Neural crest cell (in vitro differentiated cells): ENCODE measurements at places on chromosomes 16 and 17.

DNA sequence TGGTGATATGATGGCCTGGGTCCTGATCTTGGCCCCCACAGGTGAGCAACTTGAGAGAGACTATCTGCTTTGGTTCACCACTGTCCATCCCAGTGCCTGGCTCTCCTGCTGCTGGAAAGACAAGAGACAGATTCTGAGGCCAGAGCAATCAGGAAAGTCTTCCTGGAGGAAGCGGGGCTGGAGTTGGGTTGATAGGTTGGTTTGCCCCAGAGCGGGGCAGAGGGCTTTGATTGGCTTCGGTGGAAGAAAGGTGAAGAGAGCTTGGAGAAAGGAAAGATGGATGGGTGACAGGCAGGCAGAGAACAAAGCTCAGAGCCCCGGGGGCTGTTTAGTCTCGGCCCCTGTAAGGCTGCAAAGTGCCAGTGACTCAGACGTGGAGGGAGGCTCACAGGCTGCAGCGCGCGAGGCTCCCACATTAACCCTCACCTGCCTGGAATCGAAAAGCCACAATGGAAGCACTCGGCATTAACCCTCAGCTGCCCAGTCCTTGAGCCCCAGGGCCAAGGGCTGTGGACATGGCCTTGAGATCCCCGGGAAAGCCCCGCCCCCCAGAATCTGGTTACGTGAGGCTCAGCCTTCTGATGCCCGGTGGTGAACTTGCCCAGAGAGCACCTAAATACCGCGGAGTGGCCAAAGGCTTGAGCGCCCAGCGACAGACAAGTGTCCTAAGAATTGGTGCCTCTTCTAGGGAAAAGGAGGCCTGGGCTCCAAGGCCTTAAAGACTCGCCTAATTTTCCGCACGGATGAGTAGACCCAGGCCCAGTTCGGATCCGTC lies 996 bp upstream of the CPNE2 start:
- no peaks in the 10 kb centered on the region for H3K36me3 ChIP-seq
- H3K4me1 ChIP-seq = peaks cover 29% of the 10 kb centered on the region
- peak overlapping the region; percentile 83 for H3K27ac ChIP-seq
- peak; percentile 39 for DNase-seq
- H3K27me3 ChIP-seq = no peaks in the 10 kb centered on the region

GRCh38 chr16:85639529-85640253 lies 26.6 kb downstream of the GSE1 start:
- no peak overlapping the region for H3K4me3 ChIP-seq
- H3K4me1 ChIP-seq = peaks cover 5% of the 10 kb centered on the region
- DNase-seq = no peak
- no peak overlapping the region for H3K27ac ChIP-seq
- peaks cover 3% of the 10 kb centered on the region for H3K27me3 ChIP-seq

DNA sequence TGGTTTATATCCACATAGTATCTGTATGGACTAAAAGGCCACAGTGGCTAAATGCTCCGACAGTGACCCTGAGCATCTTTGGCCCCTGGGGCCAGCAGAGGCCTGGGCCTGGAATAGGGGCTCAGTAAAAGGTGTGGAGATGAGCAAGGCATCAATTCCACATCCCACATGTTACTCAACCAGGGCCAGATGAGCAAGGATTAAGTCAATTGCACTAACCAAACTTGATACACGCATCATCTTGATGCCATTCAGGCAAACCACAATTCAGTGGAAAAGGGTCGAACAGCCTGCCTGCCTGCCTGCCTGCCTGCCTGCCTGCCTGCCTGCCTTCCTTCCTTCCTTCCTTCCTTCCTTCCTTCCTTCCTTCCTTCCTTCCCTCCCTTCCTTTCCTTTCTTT lies 53.5 kb upstream of the DNAJA2 start:
- H3K27me3 ChIP-seq = no peaks in the 10 kb centered on the region
- DNase-seq = no peak
- no peaks in the 10 kb centered on the region for H3K36me3 ChIP-seq
- no peak overlapping the region for H3K4me3 ChIP-seq
- no peak overlapping the region for H3K27ac ChIP-seq

DNA sequence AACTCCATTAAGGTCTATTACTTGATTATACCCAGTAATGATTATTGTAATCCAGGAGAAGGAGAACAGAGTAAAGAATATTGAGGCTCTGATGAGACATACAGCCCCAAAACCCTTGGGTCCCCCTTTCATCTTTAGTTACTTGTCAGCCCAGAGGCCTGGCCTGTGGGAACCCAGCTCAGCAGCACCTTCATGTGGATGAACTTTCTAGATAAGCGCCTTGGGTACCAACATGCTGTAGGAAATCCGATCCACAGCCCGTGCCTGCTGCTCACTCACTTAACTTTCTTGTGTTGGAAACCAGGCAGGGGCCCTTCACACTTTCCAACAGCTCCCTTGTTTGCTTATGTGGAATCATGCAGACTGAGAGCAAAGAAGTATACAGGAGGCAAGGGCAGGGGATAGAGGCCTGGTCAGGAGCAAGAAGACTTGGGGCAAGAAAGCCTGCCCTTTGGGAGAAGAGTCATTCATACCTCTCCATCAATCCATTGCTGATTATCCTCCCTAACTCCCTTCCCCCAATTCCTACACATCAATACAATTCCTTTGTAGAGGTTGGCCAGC lies 64.0 kb upstream of the SOX9 start:
- peaks cover 8% of the 10 kb centered on the region for H3K4me1 ChIP-seq
- no peaks in the 10 kb centered on the region for H3K27me3 ChIP-seq
- no peak for DNase-seq
- H3K36me3 ChIP-seq = no peaks in the 10 kb centered on the region

GRCh38 chr16:48194828-48195556 lies 39.2 kb upstream of the ABCC12 start:
- H3K4me1 ChIP-seq = no peaks in the 10 kb centered on the region
- no peaks in the 10 kb centered on the region for H3K27me3 ChIP-seq
- no peak overlapping the region for H3K27ac ChIP-seq
- DNase-seq = no peak
- no peaks in the 10 kb centered on the region for H3K36me3 ChIP-seq
- H3K4me3 ChIP-seq = no peak overlapping the region

- peaks cover 23% of the 10 kb centered on the region for H3K4me1 ChIP-seq
- peak overlapping the region; percentile 27 for H3K27ac ChIP-seq
- peaks cover 26% of the 10 kb centered on the region for H3K36me3 ChIP-seq
- H3K27me3 ChIP-seq = peaks cover 3% of the 10 kb centered on the region
- peak overlapping the region; percentile 88 for H3K4me3 ChIP-seq
Measured at GRCh38 chr16:68529931-68530701, 9.0 kb upstream of the ZFP90 start.

DNA sequence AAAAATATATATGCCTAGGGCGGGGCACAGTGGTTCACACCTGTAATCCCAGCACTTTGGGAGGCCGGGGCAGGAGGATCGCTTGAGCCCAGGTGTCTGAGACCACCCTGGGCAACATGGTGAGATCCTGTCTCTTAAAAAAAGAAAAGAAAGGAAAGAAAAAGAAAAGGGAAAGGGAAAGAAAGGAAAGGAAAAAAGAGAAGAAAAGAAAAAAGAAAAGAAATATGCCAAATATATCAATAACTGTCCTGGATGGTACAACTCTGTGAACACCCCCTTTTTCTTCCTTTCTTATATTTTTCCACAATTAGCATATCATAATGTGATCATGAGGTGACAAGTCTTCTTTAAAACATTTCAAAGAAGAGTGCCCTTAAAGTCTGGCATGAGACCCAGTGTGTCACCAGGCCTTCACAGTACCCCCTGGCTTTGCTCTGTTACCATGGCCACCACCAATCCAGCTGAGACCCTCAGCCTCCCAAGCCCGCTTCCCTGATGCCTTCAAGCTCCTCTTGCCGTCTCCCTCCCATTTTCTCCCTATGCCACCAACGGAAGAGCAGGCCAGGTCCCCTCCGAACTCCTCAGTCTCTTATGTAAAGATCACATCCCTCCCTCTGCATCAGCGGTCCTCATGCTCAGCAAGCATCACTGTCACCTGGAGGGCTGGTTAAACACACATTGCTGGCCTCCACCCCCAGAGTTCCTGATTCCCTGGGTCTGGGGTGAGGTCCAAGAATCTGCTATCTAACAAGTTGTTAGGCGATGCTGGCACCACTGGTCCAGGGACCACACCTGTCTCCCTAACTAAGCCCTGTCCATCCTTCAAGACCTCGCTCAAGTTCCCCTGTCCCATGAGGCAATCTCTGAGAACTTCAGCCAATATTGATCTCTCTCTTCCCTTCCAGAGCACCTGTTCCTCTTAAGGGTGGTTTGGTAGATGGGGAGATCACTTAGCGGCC lies 44.5 kb downstream of the CUEDC1 start:
- H3K27me3 ChIP-seq = no peaks in the 10 kb centered on the region
- no peak for DNase-seq
- no peak overlapping the region for H3K27ac ChIP-seq

GRCh38 chr16:10616756-10617640 lies 36.6 kb upstream of the EMP2 start:
- peaks cover 23% of the 10 kb centered on the region for H3K4me1 ChIP-seq
- peak; percentile 31 for DNase-seq
- H3K27me3 ChIP-seq = peaks cover 3% of the 10 kb centered on the region
- H3K4me3 ChIP-seq = peak overlapping the region; percentile 44

DNA sequence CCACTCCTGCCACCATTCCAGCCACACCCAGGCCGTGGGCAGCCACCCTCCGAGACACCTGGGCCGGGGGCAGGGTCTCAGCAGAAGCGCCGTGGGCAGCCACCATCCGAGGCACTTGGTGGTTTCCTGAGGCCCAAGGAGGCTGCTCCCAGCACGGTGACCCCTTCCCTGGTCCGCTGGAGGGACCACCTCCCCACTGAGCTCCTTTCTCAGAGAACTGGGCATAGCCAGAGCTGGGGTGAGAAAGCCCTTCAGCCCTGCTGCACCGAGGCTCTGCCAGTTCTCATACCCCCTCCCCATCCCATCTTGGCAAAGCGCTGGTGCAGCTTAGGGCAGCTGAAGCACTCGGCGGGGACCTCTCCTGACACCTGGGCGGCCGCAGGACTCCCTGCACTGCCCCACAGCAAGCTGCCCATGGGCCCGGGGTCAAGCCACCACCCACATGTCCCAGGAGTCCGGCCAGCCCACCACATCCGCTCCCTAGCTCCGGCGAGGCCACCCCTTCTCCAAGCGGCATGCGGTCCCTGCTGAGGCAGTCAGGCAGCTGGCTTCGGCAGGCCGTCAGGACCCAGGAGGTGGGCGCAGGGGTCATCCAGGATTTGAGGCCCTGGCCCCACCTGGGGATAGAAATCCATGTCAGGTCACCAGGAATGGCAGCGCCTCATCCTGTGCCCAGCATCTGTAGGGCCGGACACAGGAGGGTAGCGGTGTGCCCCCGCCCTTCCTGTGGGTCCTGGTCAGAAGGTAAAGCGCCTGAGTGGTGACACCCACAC lies 1.3 kb upstream of the CYBA start:
- no peak overlapping the region for H3K4me3 ChIP-seq
- no peaks in the 10 kb centered on the region for H3K36me3 ChIP-seq
- H3K27ac ChIP-seq = no peak overlapping the region

DNA sequence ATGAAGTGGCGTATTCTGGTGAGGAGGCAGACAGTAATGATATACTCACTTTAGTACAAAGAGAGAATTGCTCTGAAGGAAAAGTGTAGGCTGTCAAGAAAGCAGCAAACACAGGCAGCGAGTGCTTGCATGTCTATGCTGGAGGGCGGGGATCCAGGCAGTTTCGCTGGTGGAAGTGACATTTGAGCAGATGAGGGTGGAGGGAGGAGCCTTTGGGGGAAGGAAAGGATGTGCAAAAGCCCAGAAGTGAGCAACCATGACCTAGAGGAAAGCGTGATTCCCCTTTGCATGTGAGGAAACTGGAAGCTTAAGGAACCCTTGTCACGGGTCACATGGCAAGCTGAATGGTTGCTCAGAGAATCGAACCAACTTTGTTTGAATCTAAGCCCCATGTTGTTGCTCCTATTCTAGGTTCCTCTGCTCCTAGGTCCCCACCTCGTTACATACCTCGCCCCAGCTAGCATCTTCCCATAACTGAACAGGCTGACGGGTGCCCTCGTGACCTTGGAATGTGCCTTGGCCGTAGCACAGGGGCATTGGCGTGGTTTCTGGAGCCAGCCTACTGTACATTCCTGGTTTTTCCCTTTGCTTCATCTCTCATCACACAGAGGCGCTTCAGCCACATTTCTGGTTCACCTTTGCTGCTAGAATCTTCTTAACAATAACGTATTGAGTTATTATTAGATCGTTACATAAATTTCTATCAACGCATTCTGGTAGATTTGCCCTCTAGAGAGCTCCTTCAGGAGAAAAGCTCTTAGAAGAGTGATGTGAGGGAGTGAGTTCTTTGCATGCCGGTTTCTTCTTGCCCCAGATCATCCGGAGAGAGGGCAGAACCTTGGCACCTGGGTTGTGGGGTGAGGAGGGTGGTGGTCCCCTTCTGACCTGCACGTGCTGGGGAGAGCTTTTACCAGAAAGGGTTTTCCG lies 191.8 kb downstream of the SNX29 start:
- H3K36me3 ChIP-seq = no peaks in the 10 kb centered on the region
- peaks cover 8% of the 10 kb centered on the region for H3K4me1 ChIP-seq
- H3K27me3 ChIP-seq = no peaks in the 10 kb centered on the region
- no peak for DNase-seq

DNA sequence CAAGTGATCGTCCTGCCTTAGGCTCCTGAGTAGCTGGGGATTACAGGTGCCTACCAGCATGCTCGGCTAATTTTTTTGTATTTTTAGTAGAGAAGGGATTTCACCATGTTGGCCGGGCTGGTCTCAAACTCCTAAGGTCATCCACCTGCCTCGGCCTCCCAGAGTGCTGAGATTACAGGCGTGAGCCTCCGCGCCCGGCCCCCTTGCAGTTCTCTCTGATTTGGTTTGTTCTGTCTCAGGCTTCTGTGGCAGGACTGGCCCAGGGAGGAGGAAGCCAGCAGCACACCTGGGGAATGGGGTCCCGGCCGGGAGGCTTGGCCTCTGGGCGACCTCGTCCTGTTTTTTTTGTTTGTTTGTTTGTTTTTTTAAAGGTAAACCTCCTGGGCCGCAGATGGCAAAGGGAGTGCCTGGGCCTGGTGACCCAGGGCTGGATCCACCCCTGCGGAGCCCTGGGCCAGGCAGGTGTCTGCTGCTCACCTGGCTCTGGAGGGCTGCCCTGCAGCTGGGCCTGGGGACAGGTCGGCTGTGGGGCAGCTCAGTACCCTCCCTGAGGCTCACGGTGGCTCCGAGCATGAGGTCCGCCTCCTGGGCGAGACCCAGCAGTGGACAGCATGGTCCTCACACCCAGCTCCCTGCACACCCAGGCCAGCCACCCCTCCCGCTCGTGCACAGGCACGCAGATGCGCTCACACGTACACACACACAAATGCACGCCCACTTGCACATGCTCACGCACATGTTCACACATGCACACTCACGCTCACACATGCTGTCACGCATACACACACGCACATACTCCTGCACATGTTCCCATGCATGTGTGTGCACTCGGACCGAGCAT lies 3.3 kb upstream of the NUDT16L1 start:
- H3K36me3 ChIP-seq = no peaks in the 10 kb centered on the region
- no peaks in the 10 kb centered on the region for H3K4me1 ChIP-seq
- H3K27me3 ChIP-seq = peaks cover 3% of the 10 kb centered on the region
- peak overlapping the region; percentile 50 for H3K27ac ChIP-seq

GRCh38 chr16:70689035-70689969 lies 3.4 kb upstream of the MTSS2 start:
- H3K27me3 ChIP-seq = peaks cover 3% of the 10 kb centered on the region
- DNase-seq = no peak
- H3K4me3 ChIP-seq = peak overlapping the region; percentile 75
- no peak overlapping the region for H3K27ac ChIP-seq

- H3K4me1 ChIP-seq = peaks cover 62% of the 10 kb centered on the region
- H3K4me3 ChIP-seq = no peak overlapping the region
- DNase-seq = no peak
- H3K27ac ChIP-seq = no peak overlapping the region
- no peaks in the 10 kb centered on the region for H3K36me3 ChIP-seq
Measured at GRCh38 chr16:85563515-85564276, 49.4 kb upstream of the GSE1 start.
